Activated naive CD8-positive, alpha-beta T cell treated with anti-CD3 and anti-CD28 coated beads for 36 hours (primary cell): ENCODE measurements at places on chromosomes 13 and 19. TPM values are rescaled to one million over a fixed set of nuclear protein-coding genes. Genes with fewer than 3 reads are reported as not detected.
A peak's percentile ranks its signal among the peaks of the same experiment; 100 is the strongest.

FBN3 gene
- total RNA-seq, result not detected

LIM2 gene
- not detected for total RNA-seq

DNA sequence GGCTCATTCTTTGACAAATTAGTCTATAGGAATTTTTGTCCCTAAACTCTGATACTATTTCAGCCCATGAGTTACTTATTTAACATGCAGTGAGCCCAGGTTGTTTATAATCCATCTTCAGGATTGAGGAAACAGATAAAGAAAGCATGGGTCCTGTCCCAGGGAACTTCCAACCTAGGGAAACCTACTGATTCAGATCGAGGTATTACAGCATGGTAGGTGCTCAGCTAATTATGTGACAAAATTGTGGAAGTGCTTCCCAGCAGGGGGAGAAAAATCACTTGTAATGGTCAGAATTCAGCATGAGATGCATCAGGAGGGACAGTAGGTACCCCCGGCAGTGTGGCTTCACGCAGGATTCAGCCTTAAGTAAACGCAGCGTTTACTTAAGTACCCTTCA is 171.3 kb downstream of the NUFIP1 start:
- H3K4me1 ChIP-seq, result peaks cover 23% of the 10 kb centered on the region
- no peaks in the 10 kb centered on the region for H3K36me3 ChIP-seq
- no peak for DNase-seq
- H3K27ac ChIP-seq, result no peak overlapping the region
- no peak overlapping the region for H3K4me3 ChIP-seq
- H3K27me3 ChIP-seq, result peaks cover 22% of the 10 kb centered on the region

- peaks cover 21% of the 10 kb centered on the region for H3K27me3 ChIP-seq
- peak; percentile 44 for DNase-seq
- H3K4me3 ChIP-seq, result peak overlapping the region; percentile 86
- peak overlapping the region; percentile 31 for H3K27ac ChIP-seq
These were observed 82.3 kb upstream of the C1QTNF9B start for GRCh38 chr13:23979361-23980159.

- H3K27me3 ChIP-seq, result no peaks in the 10 kb centered on the region
- no peak for DNase-seq
- no peaks in the 10 kb centered on the region for H3K4me1 ChIP-seq
- H3K36me3 ChIP-seq, result no peaks in the 10 kb centered on the region
- no peak overlapping the region for H3K4me3 ChIP-seq
These were observed 66.3 kb upstream of the MCF2L start for GRCh38 chr13:112902669-112903068.

- H3K36me3 ChIP-seq, result peaks cover 7% of the 10 kb centered on the region
- H3K4me1 ChIP-seq, result peaks cover 9% of the 10 kb centered on the region
- H3K27me3 ChIP-seq, result peaks cover 9% of the 10 kb centered on the region
- peak; percentile 51 for DNase-seq
These were observed 801 bp downstream of the QTRT1 start for GRCh38 chr19:10701955-10702525.
